ENCODE measurements at places on chromosomes 16 and 17. TPM values are rescaled to one million over a fixed set of nuclear protein-coding genes. Genes with fewer than 3 reads are reported as not detected.

PPP1R27 gene
- not detected for total RNA-seq

ACAP1 gene
- 12.0 TPM for total RNA-seq

GRCh38 chr16:81623365-81624102 is 155.6 kb upstream of the PLCG2 start:
- DNase-seq = no peak

GRCh38 chr17:48704361-48705248 is 17.7 kb downstream of the PRAC1 start:
- DNase-seq = no peak

All from ascending aorta (tissue), 2 donors.